NCI-H524 (cell line): ENCODE measurements at places on chromosomes 5 and 9.

- no peak for DNase-seq
Measured at GRCh38 chr5:2997179-2997578, 245.7 kb upstream of the IRX2 start.

DNA sequence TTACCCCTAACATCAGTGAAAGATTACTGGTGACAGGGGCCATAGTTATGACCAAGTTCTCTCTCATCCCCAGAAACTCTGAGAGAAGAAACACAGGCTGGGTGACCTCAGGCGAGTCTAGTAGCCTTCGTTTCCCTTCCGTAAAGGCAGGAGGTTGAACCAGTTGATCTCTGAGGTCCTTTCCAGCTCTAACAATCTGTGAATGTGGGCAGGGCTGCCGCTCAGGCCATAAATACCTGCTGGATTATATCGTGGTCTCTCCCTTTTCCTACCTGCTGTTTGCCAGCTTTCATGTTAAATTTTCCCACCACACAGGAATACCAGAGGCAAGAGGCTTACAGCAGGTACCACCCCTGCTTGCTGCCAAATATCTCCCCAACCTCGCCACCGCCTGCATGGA is 357.5 kb downstream of the SH3GL2 start:
- DNase-seq, result no peak

- peak; percentile 23 for DNase-seq
Measured at GRCh38 chr5:112529525-112529924, 110.4 kb upstream of the EPB41L4A start.

DNA sequence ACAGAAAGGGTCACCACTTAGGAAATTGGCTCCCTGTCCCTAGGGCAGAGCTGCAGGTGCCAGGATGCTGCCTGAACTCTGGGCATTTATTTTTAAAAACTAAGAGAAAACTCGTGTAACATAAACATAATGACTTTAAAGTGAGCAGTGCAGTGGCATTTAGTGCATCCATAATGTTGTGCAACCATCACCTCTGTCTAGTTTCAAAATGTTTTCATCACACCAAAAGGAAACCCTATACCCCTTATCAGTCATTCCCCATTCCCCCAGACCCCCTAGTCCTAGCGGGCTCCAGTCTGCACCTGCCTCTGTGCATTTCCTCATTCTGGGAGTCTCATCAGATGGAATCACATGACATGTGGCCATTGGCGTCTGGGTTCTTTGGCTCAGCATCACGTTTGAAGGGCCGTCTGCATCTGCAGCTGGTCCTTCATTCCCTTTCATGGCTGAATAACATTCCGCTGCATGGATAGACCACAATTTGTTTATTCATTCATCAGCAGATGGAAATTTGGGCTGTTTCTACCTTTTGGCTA is 55.8 kb downstream of the NSG2 start:
- no peak for DNase-seq

GRCh38 chr9:1129382-1129781 is 79.2 kb downstream of the DMRT2 start:
- DNase-seq, result no peak

GRCh38 chr5:3429962-3430361 is 165.7 kb upstream of the IRX1 start:
- DNase-seq, result no peak

- DNase-seq, result peak; percentile 6
Measured at GRCh38 chr9:84669288-84670137, at the start of gene NTRK2. Gene NTRK2 (plus strand): TSS chr9:84669729. CDS start chr9:84670749, 1,020 bp downstream.

DNA sequence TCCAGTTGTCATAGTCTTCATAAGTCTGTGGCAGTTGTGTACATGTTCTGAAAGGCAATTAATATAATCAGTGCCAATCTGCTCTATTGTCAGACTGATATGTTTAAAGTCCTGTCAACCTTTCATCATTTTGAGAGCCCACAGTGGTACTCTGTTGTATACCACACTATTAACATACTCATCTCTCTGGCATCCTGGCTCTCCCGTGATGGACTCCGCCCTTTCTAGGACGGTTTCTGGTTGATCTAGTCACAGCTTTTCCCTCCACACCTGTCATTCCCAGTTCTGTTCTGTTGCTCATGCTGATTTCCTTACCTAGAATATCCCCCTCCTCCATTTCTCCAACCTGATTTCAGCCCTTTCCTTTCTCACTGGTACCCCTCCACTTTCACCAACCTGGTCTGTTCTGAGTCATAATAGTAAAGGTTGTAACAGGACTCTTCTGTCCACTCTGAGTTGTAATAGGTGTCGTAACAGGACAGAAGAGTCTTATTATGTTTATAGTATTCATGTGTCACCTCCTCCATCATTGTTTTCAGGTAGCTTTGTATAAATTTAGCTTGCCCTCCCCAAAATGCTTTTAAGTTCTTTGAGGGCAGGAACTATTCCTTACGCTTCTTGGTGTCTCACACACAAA is 4.1 kb downstream of the PTCD2 start:
- DNase-seq, result no peak

GRCh38 chr9:132341177-132341840 is 13.5 kb downstream of the SETX start:
- no peak for DNase-seq

- no peak for DNase-seq
Measured at GRCh38 chr5:78760770-78761169, 112.2 kb upstream of the LHFPL2 start.

GRCh38 chr5:57216714-57217113 is 42.9 kb downstream of the GPBP1 start:
- DNase-seq, result no peak

GRCh38 chr9:86994231-86994630 is 46.9 kb upstream of the GAS1 start:
- DNase-seq, result peak; percentile 6

- DNase-seq, result no peak
Measured at GRCh38 chr5:128362370-128362769, 175.7 kb downstream of the FBN2 start.

DNA sequence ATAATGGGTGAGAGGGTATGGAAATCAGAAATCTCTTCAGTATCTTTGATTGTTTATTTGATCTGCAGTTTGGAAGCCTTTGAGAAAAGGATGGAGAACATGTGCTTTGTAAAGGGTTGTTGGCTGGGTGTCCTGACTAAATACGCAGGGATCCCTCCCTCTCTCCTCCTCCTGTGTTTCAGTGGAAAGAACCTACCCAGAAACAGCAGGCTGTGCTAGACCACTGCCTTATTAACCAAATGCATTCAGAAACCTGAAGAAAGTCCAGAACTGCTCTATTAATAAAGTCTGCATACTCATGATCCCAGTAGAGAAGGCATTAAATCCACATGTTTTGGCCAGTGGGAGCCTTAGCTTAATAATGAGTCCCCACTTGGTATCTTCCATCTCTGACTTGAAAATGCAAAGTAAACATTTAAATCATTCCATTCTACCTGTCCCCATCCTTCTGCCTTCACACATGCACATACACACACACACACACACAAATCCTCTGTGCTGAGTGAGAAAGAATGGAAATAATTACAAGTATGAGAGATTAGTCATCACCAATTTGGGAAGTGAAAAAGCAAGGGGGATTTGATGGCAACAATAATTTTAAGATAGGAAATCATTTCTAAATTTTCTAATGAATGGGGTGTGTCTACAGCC is 10.0 kb upstream of the LECT2 start:
- DNase-seq, result no peak

DNA sequence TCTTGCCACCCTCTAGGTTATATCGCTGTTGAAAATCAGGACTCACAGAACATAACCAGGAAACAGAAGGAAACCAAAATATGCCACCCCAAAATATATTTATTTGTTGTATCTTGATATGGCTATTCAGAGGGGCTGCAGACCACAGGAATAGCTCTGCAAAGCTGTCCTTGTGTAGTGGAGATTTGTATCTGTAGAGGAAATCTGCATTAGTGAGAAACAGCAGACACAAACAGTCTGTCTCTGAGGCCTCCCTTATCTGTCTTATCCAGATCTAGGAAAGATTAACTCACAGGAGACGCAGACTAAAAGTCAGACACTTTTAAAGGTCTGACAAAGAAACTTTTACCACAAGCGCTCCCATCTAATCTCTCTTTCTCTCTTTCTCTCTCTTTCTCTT is 54.1 kb upstream of the CEMIP2 start:
- no peak for DNase-seq

DNA sequence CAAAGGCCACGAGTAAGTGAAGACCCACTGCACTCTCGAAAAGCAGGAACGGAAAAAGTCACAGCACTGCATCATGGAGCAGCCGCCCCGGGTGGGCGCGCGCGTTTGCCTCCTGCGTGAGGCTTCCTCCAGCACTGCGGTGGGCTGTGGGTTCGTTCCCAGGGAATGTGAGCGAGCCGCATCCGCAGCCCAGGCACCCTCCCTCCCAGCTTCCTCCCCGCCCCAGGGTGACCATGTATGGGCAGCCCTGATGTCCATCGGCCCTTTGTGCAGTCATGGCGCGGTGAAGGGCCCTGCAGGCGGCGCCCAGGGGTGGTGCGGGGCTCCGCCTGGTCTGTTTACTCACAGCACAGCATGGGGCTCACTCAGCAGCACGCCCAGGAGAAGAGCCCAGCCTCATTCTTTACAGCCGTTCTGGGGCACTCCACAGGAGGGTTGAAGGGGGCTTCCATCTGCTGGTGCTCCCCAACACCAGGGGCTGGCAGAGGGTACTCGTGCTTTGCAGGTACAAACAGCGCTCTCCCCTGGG is 32.7 kb downstream of the KCNT1 start:
- no peak for DNase-seq

DNA sequence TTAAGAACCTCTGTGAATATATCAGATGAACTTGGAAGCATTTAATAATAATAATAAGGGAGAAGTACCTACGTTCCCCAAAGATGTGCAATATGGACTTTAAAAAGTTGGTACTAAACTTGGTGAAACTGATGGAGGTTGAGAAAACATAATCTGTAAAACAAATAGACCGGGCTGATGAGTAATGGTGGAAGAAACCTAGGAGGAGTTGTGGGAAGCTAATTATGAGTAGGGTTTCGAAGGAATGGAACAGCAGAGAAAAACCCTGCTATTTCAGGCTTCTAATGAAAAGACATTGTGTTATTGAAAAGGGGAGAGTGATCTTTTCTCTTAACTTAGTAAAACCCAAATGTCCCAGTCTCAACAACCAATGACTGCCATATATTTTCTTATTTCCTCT is 229.3 kb downstream of the PCSK1 start:
- no peak for DNase-seq

DNA sequence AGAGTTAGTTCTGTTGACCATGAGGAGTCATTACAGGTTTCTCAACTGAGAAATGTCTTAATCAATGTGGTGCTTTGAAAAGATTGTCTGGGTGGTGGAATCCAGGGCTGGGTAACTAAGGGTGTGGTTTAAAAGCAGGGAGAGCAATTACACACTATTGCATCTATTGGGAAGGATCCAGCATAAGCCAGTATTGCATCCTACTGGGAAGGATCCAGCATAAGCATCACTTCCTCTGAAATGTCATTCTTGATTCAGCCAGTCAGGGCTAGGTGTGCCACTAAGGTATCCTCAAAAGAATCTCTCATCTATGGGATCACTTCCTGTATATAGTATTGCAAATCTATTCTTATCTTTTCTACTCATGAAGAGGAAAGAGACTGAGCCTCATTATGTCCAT is 38.6 kb downstream of the ELOVL7 start:
- DNase-seq, result no peak

DNA sequence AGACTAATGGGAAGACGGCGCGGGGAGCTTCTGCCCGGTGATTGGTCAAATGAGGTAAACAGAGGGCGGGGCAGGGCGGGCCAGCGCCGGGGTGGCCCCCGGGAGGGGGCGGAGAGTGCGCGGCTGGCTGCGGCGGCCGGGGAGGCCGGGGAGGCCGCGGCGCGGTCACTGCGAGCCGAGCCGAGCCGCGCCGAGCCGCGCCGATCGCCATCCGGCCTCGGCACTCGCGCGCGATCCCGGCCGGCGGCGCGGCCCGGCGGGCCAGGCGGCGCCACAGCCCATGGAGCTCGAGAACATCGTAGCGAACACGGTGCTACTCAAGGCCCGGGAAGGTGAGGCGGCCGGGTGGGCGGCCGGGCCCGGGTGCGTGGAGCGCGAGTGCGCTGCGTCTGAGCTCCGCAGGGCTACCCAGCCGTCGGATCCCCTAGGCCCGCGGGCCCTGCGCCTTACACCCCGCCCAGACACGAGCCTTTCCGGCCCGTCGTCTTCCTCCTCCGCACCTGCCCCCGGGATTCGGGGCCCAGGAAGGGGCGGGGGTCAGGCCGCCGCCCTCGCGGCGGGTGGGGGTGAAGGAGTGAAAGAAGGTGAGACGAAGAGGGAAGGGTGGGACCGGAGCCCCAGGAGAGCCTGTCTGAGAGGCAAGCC is at the start of gene GRK6:
Gene GRK6 (plus strand): TSS at position 111 of the 645 bp plus-strand sequence. CDS start 170 bp downstream, at position 281.
- DNase-seq, result peak; percentile 39

DNA sequence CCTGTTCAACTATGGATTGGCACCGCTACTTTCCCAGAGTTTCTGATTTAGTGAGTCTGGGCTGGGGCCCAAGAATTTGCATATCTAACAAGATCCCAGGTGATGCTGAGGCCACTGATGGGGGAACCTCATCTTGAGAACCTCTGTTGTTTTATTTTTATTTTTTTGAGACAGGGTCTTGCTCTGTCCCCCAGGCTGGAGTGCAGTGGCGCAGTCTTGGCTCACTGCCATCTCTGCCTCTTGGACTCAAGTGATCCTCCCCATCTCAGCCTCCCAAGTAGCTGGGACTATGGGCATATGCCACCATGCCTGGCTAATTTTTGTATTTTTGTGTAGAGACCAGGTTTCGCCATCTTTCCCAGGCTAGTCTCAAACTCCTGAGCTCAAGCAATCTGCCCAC is 35.7 kb downstream of the LMX1B start:
- DNase-seq, result no peak

DNA sequence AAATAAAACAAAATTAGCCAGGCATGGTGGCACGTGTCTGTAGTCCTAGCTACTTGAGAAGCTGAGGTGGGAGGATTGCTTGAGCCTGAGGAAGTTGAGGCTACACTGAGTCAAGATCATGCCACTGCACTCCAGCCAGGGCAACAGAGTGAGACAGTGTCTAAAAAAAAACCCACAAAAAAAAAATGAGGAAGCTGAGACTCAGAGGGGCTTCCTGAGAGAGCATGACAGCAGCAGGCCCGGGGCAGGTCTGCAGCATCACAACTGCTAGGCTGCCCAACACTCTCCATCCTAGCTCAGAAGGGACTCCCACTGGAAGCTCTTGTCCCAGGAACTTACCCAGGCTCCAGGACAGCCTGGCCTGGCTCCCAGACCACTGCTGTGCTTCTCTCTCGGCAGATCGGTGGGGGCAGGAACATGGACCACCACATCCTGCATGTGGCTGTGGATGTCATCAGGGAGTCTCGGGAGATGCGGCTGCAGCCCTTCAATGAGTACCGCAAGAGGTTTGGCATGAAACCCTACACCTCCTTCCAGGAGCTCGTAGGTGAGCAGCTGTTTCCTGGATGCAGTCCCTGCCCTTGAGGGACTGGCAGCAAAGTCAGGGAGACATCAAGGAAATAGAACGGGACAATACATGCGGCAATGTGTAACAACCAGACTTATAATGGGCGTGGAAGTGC is 19.1 kb downstream of the PTGS1 start:
- peak; percentile 82 for DNase-seq

DNA sequence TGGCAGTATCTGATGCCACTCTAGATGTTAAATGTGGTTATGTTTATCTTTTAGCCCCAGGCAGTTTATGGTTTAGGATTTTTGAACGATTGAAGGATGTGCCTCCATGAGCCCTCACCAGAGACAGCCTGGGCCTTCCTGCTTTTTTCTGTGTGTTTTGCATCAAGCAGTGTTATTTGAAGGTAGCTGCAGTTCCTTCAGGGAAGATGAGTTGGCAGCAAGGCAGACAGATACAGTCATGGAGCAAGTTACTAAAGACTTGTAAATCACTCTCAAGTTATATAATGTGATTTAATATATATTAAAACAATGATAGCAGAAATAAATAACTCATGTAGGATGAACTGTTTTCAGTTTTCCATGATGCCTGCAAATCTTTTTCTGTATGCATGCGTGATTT is 204.9 kb downstream of the CD180 start:
- no peak for DNase-seq
